ENCODE measurements at places on chromosomes 2 and 18.

DNA sequence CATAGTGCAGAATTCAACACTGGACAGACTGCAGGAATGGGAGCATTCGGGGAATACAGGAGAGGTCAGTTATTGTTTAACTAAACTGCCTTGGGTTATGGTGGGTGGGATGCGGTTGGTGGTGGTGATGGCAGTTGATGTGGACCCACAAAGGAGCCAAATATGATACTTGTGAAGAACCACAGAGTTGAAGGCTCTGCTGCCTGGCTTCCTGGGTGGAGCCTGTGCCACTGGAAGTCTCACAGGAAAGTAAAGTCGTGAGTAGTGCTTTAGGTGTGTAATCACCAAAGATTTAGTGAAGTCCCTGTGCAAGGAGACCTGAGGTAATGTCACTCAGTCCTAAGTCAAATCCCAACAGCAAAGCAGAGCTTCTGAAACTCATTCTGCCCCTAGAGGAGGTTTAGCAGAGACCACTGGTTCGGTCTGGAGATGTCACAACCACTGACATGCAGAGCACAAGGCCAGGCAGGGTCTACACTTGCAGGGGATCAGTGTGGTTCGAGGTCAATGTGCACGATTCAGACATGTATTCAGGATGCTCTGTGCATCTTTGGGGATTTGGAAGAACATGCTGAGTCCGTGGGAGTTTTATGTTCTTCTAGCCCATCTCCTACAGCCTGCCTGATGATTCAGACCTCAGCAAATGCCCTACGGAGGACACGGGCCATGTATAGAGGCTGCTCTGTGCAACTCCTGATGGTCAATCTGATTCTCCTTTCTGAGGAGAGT is 1150.9 kb downstream of the RPIA start:
- no peak for DNase-seq

DNA sequence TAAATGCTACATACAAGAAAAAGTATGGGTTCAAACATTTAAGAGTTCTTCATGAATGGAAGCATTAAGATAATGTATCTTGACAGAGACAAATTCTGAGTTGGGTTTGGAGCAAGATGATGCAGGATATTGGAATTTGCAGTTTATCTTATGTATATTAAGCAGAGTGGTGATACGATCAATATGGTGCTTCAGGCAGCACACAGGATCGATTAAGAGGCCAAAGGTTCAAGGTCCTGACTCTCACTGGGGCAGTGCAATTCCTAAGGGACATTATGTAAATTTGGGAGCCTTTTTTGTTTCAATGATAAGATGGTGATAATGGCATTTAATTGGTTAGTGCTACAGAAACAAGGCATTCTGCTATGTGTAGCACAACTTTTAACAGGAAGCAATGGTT is 381.9 kb downstream of the KCNJ3 start:
- no peak for DNase-seq

- no peak for DNase-seq
Observed at GRCh38 chr2:209610631-209611030, 161.0 kb upstream of the UNC80 start.

GRCh38 chr2:205937211-205937610 is 148.8 kb downstream of the INO80D start:
- DNase-seq = no peak

GRCh38 chr2:215535125-215535668 is 99.3 kb upstream of the FN1 start:
- DNase-seq = no peak

DNA sequence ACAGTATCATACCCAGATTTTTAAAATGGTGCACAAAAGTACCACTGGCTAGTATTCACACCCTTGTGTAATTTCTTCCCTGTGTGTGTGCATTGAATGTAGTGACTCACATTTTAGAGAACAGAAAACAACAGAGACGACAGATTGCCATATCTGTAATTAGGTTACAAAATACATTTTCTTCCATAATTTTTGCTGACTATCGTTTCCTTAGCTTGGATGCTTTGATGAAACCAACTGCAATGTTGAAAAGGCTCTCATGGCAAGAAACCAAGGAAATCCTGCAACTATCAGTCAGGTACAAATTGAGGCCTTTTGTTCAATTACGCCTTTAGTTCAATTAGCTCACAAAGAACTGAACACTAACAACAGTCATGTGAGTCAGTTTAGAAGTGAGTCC is 484.4 kb downstream of the ZNF804A start:
- DNase-seq = no peak

GRCh38 chr2:72128843-72129227 is 18.8 kb downstream of the CYP26B1 start:
- DNase-seq = no peak

GRCh38 chr2:174577967-174578589 is 19.5 kb downstream of the WIPF1 start:
- DNase-seq = no peak

GRCh38 chr18:55356815-55357214 is 231.2 kb downstream of the TCF4 start:
- no peak for DNase-seq

- no peak for DNase-seq
Observed at GRCh38 chr2:110690083-110690965, 12.5 kb upstream of the BUB1 start.

All from NCI-H446 (cell line).